GM13977 (cell line): ENCODE measurements at places on chromosomes 2 and 18.

DNA sequence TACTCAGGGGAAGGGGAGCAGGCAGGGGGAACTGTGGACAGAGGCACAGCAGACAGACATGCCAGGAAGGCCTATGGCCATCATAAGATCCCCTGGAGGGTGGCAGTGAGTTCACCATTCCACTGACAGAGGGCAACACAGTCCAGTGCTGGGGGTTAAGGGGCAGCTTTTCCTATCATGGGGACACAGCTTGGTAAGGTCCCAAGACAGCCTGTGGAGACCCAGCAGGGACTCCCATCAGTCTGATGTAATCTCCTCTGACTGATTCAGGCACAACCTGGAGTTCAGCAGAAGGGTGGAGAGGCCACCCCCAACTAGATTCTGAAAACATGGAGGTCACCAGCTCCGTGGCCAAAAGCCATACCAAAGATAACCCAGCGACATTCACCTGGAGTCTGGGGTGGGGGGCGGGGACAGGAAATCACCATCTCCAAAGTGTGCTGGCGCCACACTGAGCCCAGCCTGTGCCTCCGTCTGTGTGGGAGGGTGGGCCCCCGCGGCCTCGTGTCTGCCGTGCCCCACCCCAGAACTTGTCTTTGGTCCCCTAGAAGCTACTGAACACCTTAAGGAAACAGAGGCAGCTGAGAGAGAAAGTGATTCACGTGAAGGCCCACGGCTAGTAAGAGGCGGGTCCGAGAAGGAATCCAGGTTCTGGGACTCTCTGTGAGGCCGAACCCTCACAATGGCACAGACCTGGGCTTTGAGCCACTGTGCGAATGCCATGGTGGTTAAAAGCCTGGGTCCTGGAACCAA, 28.6 kb downstream of the DNMT3A start:
- DNase-seq: no peak

- DNase-seq: no peak
These were observed 376.2 kb upstream of the RND3 start for GRCh38 chr2:150863691-150864090.

DNA sequence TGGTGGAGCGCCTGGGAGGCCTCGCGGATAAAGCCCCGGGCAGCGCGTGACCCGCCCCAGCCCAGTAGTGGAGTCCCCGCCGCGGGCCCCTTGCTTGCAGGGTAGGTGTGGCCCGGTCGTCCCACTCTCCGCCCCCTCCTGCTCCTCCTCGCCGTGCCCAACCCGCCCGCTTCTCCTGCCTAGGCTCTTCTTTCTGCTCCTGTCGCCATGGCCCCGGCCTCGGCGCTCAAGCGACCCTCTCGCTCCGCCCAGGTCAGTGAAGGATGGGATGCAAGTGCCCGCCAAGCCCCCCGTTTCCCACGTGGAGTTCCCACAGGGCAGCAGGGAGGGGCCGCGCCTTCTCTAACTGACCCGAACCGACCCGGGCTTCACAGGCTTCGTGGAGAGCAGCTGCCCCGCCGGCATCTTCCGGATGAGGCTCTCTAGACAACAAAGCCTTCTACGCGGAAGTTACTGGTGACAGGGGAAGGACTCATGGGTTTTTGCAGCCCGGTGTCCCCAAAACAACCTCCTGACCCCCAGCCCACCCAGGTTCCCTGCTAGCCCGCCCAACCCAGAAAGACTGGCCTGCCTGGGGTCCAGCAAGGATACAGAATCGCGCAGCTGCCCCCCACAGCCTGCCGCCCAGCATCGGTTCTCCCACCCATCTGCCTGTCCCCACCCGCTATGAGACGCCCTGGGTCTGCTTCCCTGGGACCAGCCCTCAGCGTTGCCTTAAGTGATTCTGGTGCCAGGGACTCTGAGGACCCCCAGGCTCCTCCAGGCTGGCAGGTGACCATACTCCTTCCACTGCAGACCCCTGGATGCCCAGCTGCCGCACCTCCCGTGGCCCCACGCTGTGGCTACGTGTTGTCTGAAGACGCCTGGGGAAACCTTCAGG, 32.8 kb downstream of the TTC32 start:
- DNase-seq: peak; percentile 50

DNA sequence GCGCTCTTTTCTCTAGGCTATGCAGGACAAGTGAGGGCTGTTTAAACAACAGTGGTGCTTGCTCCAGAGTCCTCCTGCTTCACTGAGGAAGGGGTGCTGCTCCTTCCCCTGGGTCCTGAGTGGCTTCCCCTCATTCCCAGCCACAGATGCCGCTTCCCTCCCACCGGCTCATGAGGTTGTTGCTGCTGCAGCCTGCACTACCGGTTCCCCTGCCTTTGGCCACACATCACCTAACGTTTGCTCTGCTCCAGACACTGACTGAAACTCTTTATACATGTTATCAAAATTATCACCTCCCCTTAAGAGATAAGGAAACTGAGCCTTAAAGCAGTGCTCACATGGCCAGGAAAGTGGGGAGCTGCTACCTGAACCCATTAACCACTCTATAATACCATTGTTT, 130.8 kb upstream of the LGALSL start:
- no peak for DNase-seq

DNA sequence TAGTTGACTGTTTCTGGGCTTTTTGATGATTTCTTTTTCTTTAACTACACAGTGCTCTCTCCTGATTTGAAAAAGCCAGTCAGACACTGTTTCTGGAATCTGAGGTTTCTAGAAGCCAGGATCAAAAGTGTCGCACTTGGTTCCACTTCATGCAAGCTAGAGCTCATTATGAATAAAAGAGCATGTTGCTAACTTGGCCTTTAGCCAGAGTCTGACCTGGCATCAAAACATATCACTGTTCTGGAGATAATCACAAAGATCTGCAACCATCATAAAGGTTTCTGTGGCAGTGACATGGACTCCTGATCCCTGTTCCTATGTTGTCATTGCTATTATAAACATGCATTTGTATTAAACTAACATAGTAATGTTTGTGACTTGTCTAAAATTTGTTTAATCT, 76.1 kb upstream of the MAPRE2 start:
- no peak for DNase-seq

GRCh38 chr2:118049816-118050140, 35.9 kb upstream of the CCDC93 start:
- DNase-seq: no peak

DNA sequence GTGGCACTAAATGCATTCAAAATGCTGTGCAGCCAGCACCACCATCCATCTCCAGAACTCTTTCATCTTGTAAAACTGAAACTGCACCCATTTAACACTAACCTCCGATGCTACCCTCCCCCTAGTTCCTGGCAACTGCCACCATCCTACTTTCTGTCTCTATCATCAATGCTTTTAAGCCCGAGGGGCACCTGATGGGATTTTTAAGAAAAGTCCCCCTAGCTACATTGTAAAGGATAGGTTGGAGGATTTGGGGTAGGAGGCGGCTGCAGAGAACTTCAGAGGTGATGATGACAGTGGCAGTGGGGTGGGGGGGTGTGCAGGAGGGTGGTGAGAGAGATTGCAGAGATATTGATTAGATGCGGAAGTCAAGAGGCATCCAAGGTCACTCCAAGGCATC, 10.8 kb upstream of the YWHAQ start:
- no peak for DNase-seq

DNA sequence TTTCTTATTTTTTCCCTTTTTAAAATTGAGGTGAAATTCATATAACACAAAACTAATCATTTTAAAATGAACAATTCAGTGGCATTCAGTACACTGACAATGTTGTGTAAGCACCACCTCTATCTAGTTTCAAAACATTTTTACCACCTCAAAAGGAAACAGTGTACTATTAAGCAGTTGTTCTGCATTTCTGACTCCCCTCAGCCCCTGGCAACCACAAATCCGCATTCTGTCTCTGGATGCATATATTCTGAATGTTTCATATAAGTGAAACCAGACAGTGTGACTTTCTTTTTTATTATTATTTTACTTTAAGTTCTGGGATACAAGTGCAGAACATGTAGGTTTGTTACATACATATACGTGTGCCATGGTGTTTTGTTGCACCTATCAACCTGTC, 19.2 kb upstream of the TANK start:
- DNase-seq: no peak

DNA sequence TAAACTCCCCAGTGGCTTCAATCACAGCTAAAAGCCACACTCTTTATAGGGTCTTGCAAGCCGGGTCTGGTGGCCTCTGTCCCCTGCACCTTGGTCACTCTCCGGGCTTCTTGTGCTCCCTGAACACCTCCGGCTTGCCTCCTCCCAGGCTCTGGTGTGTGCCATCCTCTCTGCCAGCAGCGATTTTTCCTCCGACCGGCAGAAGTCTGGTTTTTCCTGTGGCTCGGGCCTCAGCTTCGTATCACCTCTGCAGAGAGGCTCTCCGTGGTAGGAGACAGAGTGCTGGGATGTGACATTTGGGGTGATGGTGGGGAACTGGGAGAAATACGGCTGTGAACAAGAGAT, 58.8 kb upstream of the HPCAL1 start:
- DNase-seq: no peak

DNA sequence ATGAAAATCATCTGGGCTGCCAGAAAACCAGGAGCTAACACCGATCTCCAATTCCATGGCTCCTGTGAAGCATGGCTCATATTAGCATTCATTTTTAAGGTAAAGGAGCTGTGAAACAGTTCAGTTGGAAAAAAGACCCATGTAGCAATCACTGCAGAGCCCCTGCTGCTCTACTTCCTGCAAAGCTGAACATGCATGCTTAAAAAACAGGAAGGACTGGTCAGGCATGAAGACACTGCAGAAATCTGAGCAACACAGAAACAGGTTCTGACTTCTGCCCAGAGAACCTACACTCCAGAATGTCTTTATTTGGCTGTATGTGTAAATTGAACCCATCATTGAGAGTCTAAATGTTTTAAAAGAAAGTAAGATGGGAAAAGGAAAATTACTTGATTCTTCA, 950.6 kb downstream of the DCDC2C start:
- DNase-seq: no peak

- no peak for DNase-seq
These were observed 49.6 kb downstream of the SMIM21 start for GRCh38 chr18:75377926-75378325.

- DNase-seq: no peak
These were observed 125.3 kb upstream of the APCDD1 start for GRCh38 chr18:10329101-10329500.

- DNase-seq: no peak
These were observed 115.3 kb upstream of the NDUFV2 start for GRCh38 chr18:8987241-8987640.

- DNase-seq: no peak
These were observed 89.2 kb upstream of the ITGA4 start for GRCh38 chr2:181367906-181368435.
